ENCODE measurements at places on chromosomes 3 and 15.

- peak; percentile 61 for DNase-seq
These were observed 48.7 kb downstream of the BFSP2 start for GRCh38 chr3:133448478-133449122.

DNA sequence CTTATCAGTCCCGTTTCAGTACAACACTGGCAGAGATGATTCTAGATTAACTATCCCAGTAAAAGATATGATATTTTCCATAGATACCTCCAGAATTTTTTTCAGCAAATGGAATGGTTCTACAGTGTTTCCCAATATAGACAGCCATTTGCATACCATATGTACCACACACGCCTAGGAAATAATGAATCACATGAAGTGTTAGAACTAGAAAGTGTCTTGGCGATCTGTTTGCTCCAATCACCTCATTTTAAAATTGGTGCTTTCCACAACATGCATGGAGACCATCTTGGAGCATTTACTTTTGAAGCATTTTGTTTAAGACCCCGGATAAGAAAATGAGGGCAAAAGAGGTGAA lies 2.0 kb downstream of the C2CD4A start:
- DNase-seq = no peak

- no peak for DNase-seq
These were observed 4.6 kb upstream of the QRICH1 start for GRCh38 chr3:49098429-49098828.

- DNase-seq = no peak
These were observed 74.6 kb downstream of the GTPBP8 start for GRCh38 chr3:113065336-113065735.

DNA sequence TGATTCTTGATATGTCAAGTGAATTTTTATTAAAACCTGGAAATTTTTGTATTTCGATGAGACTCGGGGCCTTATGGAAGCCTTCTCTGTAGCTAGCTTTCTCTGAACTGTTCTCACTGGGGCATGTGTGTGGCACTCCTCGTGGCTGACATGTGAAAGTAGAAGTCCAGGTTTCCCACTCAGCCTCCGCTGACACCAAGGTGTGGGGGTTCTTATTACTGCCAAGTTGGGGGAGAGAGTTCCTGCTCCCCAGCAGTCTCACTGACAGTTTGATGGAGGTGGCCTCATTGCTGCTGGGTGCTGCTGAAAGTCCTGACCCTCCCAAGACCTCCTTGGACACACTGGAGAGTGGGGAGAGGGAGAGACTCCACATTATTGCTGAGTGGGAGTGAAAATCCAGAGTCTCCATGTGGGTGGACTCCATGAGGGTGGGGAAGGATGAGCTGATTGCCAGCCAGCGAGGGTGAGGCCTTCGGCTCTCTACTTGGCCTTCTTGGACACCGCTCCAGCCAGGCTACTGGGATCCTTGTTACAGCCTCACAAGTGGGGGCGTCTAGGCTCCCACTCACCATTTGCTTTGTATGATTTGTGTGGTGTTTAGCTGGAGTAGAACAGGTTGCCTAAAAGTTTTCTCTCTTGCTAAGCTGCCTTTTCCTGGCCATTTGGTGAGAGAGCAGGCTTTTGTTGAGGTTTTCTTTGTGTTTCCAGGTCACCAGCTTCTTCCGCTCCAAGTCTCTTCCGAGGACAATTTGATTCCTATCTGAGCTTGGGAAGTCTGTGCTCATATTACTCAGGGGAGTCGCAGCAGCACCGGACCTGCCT lies 64.1 kb downstream of the LSM3 start:
- DNase-seq = no peak

DNA sequence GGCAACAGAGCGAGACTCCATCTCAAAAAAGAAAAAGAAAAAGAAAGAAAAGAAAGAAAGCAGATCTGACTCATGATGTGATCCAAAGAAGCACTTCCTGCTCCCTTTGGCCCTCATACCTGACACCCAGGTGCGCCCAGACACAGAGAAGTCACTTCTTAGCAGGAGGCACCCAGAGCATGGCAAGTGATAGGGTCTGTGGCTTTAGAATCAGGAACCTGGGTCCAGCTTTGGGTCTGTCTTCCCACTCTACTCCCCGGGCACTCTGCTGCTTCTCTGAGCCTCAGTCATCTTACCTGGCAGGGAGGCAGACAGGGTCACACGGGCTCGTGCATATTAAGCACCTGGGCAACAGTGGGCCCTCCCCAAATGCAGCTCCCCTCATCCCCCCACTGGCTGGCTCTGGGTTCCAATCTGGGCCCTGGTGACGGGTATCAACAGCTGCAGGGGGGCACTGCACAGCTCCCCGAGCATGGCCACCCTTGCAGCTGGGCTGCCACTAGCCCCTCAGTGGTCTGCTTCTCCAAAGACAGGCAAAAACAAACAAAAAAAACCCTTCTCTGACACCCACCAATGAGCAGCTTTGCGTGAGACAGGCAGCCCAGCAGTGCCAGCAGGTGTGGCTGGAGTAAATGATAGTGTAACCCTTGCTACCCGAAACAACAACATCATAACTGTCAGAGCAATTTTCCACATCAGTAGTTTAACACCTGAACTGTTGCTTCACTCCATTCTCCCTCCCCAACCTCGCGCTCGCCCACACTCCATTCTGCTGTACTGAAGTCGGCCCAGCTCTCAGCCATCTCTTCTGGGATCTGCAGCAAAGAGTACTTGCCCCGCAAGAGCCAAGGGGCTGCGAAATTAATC lies 99.8 kb downstream of the MEGF11 start:
- no peak for DNase-seq

- DNase-seq = no peak
These were observed 29.5 kb upstream of the ZNF710 start for GRCh38 chr15:89971592-89971997.

DNA sequence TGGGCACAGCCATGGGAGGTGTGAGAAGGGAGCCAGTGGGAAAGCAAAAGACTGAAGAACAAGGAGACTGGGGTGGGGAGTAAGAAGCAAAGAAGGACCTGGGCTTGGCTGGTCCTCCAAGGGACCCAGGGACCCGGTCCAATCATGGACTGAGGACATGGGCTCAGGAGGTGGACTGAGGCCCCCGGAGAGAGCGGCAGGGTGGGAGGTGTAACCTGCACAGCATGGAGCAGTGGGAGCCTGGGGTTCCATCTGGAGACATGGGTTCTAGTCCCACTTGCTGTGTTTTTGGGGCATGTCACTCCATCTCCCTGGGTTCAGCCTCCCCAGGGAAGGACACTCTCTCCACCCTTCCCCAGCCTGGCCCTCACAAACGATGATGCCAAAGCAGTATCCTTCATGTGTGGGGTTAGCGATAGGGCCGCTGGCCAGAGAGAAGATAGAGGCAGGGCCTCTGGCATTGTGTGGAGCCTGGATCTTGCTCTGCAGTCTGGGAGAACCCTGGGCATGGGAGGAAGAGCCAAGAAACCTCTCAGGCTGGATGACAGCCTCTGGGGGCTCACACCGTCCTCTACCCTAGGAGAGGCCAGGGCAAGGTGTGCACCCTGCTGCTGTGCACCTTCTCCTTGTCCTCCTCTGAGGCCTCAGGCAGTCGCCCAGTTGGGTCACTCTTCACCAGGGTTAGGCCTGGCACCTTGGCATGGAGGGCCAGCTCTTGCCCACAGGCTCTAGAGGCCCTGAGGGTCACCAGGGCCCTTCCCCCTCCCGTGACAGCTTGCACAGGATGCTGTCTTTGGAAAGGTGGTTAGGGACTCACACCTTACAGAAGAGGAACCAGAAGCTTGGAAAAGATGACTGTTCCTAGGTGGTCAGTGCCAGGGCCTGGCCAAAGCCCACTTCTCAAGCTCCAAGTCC lies 26.0 kb downstream of the FBXW12 start:
- DNase-seq = no peak

Data from inflammatory macrophage (primary cell).